ENCODE measurements at places on chromosomes 7 and 10.

GRCh38 chr7:24821754-24822054, 64.4 kb upstream of the GSDME start:
- no peak for DNase-seq

DNA sequence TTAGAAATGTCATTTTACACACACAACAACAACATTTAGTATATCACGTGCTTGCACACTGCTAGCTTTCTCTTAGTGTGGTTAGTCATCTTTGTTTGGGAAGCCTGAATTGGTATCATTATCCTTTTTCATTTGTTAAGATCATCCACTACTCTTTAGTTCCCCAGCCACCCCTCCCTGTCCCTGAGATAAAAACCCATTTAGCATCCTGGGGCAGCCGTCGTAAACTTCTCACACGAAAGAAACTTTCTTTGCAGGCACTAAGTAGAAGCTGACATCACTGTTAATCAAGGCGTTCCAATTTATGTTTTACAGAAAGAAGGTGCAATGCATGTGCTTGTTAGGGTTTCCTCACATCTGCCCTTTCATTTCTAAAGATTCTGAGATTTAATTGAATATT, 475.1 kb upstream of the FZD8 start:
- DNase-seq: no peak

DNA sequence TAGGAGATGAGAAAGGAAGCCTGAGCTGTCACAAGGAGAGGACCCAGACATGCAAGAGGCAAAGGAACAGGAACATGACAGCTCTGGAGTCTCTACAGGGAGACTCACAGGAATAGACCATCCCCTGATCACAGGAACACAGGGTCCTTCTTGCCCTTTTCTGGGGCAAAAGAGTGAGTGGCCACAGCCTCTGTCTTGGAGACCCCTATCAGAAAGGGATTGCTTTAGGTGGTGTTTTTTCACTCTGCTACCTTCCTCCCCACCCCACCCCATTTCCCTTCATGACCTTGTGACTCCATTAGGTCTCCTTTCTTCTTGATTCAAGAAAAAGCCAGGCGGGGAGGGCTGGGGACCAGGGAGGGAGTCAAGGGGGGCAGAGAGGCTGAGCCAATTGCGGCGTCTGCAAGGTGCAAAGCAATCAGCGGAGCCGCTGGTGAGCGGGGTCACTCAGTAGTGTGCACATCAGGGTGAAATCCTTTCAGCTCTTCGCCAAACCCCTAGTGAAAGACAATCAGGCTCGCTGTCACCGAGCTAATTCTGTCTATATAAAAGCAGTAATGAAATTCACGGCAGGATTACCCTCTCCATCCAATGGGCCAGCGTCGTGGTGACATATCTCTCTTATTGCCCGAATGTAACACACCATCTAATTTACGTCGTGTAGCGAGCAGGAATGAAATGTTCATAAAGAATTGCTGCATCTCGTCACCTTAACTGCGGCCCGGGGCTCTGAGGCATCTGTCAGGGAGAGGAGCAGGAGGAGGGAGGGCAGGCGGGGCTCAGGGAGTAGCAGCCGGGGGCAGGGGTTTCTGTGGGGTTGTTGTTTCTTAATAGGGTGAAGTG, 31.5 kb upstream of the BTRC start:
- DNase-seq: no peak

GRCh38 chr10:124827474-124827873, 25.9 kb downstream of the ABRAXAS2 start:
- no peak for DNase-seq

DNA sequence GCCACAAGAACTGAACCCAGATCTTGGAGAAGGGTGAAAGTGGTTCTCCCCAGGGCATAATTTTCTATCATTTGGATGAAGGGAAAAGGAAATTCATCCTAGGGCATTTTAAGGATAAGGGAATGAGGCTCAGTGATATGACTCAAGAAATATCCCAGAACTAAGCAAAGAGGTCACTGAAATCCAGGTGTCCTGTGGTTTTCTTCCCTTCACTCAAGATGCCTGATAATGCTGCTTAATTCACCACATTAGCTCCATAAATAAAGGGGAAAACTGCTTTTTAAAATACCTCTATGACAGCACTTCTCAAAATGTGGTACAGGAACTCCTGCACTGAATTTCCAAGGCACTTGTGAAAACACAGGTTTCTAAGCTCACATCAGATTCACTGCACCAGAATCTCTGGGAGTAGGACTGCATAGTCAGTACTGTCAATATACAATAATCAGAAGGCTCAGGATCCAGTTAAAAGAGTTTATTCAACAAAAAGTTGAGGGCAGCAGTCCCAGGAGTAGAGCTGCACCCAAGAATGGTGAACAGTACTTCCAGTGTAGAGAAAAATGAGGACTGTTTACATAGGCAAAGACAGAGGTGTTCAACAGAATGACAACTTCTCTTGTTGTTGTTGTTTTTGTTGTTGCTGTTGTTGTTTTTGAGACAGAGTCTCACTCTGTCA, 2.9 kb downstream of the IFIT3 start:
- DNase-seq: no peak

DNA sequence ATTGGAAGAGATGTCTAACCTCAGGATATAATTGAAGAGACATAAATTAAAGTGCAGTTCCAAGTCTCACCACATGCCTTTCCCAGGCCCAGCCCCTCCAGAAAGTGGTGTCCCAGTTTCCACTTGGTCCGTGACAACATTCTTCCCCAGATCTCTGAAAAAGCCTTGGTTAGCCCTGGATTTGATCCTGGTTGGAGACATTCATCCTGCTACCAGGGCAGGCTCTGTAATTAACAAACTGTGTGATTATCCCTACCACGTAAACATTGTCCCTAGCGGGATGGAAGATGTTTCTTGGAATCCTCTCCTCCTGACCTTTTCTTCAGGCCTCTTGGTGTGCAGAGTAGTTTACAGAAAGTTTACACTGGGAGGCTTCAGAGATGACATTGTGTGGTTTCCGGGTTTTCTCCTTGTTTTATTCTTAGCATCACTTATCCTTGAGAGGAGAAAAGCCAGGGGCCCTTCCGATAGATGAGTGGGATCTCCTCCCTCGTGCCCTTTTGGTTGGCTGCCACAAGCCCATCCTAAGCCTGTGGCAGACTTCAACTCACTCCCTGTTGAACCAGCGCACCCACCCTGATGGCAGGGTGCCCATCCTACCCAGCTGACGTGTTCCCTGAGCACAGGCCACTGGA, 83.8 kb downstream of the COL13A1 start:
- no peak for DNase-seq

GRCh38 chr10:46995234-46995633, 84.0 kb downstream of the PTPN20 start:
- DNase-seq: no peak

DNA sequence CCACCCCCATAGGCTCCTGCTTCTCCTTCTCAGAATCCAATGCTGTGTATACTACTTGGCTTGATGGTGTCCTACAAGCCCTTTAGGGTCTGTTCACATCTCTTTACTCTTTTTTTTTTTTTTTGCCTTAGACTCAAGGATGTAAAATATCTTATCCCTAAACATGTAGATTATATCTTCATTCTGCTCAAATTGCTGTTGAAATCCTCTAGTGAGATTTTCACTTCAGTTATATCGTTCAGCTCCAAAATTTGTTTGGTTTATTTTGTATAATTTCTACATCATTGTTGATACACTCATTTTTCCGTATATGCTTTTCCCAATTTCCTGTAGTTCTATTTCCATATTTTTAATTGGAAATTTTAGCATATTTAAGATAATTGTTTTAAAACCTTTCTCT, 1.8 kb upstream of the AKR1C3 start:
- no peak for DNase-seq

- DNase-seq: peak; percentile 74
Observed at GRCh38 chr7:17769918-17770317, 170.4 kb downstream of the SNX13 start.

DNA sequence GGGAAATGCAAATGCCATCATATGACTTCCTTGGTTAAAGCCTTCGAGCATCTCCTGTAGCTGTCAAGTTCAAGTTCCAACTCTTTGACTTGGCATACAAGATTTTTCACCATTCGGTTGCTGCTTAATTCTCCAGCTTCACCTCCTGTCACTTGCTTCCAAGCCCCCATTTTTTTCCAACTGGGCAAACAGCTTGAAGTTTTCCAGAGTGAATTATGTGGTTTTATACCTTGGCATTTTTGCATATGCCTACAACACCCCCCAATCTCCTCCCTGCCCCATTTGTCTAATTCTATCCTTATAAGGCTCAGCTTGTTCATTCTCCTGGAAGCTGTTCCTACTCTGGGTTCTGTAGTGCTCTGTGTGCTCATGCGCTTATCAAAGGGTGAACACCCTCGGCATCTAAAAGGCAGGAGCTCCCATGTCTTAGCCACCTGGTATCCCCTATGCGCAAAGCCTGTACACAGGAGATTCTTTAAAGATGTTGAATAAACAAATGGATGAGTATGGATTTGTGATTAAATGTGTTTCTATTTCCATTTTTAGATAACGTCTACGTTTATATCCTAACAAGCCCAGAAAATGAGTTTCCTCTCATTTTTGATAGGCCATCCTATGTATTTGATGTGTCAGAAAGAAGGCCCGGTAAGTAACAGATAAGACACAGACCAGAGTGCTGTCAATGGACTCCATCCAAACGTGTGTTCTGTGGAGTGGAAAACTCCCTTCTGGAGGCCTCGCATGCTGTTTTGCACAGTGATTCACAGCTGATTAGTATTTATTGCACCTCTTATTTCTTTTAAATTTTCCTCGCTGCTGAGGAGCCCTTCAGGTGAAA, 52.5 kb downstream of the CDHR3 start:
- DNase-seq: peak; percentile 92

- no peak for DNase-seq
Observed at GRCh38 chr10:123759501-123760031, 93.4 kb downstream of the GPR26 start.

GRCh38 chr10:100433253-100434240, 29.3 kb upstream of the WNT8B start:
- peak; percentile 96 for DNase-seq

DNA sequence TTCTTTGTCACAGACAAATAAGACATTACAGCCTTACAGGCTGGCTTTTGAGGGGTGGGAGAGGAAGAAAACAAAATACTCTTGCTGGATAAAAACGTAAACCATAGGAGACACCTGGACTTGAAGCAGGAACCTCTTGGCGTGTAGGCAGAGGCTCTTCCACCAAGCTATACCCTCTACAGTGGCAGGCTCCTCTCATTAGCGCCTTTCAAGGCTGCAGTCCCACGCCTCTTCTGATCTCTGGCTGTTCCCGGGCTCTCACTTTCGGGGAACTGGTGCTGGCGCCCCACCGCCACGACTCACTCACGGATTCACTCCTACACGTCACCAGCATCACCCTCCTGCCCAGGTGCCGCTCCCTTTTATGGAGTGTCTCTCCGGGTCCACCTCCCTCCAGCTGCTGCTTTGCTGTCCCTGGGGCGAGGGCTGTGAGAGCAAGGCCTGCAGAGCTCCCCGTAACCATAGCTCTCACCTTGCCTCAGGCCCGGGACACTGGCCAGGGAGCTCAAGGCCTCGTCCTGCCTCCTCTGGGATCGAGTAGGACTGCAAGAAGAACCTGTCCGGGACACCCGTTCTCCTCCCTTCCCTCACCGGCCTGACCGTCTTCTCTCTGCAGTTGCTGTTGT, 62.6 kb downstream of the ZNF777 start:
- no peak for DNase-seq

DNA sequence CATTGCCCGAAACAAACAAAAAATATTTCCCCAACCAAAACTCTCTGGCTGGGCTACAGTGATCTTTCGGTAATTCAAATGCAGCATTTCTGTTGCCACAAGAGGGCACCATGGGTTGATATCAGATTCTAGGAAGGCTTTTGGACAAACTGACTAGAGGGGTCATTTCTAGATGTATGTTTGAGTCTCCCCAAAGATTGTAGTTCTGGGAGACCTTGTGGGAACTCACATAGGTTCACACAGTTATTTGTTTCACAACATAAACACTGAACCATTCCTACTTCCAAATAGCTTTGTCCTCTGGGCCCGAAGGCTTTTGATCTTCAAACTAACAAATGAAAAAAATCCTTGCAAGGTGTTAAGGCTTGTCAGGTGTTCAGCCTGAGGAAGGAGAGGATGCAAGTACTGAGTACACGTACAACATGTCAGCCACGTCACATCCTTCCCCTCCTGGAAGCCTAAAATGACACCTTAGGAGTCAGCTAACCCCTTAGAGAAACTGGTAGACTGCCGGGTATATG, 37.0 kb upstream of the IL15RA start:
- DNase-seq: peak; percentile 11

- no peak for DNase-seq
Observed at GRCh38 chr7:100472854-100473499, 6.0 kb downstream of the TSC22D4 start.

GRCh38 chr10:117541405-117541908, 1.1 kb upstream of the EMX2 start:
- peak; percentile 9 for DNase-seq

GRCh38 chr10:48361176-48361575, 54.7 kb downstream of the MAPK8 start:
- no peak for DNase-seq

- peak; percentile 5 for DNase-seq
Observed at GRCh38 chr7:47535035-47535703, 46.7 kb downstream of the TNS3 start.

DNA sequence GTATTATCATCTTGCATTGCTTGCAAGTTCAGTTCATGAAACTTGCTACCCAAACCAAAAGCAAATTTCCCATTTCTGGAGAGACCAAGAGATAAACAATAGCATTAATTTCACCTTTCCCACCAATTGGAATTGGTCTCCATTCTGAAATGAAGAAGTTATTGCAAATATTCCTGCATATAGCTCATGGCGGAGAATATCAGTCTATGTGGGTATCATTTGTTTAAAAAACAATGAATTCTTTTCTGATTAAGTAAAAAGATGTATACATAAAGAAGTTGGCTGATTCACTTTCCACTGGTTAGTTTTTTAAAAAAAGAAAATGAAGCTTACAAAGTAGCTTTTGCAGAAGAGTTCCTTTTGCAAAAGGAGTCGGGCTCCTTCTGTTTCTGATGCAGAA, 19.5 kb upstream of the ANK3 start:
- DNase-seq: no peak

DNA sequence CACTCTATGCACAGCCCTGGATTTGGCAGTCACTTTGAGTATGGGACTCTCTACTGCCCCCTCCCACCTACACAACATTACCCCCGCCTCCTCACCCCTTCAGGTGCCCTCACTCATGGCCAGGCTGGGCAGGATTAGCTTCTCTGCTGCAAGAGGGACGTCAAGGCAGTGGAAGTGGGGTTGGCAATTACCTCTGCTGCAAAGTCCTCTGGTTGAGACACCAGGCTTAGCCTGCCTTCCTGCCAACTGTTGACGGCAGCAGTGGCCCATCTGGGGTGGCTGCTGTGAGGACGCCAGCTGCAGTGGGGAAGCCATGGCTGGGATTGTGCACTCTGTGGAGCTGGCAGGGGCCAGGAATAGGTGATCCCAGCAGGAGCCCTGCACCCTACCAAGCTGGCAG, 26.7 kb downstream of the SVIL start:
- peak; percentile 45 for DNase-seq
